ENCODE measurements at places on chromosomes 5 and 9. TPM values are rescaled to one million over a fixed set of nuclear protein-coding genes. Genes with fewer than 3 reads are reported as not detected.
A peak's percentile ranks its signal among the peaks of the same experiment; 100 is the strongest.

GPR151 gene
- polyA plus RNA-seq = not detected

WDR31 gene
- 3.1 TPM for polyA plus RNA-seq

GRCh38 chr9:81787747-81788632, 98.6 kb upstream of the TLE1 start:
- peaks cover 26% of the 10 kb centered on the region for H3K4me1 ChIP-seq
- H3K27me3 ChIP-seq = no peaks in the 10 kb centered on the region
- peak; percentile 94 for DNase-seq
- H3K36me3 ChIP-seq = no peaks in the 10 kb centered on the region
- peak overlapping the region; percentile 52 for H3K27ac ChIP-seq
- no peak overlapping the region for H3K4me3 ChIP-seq

DNA sequence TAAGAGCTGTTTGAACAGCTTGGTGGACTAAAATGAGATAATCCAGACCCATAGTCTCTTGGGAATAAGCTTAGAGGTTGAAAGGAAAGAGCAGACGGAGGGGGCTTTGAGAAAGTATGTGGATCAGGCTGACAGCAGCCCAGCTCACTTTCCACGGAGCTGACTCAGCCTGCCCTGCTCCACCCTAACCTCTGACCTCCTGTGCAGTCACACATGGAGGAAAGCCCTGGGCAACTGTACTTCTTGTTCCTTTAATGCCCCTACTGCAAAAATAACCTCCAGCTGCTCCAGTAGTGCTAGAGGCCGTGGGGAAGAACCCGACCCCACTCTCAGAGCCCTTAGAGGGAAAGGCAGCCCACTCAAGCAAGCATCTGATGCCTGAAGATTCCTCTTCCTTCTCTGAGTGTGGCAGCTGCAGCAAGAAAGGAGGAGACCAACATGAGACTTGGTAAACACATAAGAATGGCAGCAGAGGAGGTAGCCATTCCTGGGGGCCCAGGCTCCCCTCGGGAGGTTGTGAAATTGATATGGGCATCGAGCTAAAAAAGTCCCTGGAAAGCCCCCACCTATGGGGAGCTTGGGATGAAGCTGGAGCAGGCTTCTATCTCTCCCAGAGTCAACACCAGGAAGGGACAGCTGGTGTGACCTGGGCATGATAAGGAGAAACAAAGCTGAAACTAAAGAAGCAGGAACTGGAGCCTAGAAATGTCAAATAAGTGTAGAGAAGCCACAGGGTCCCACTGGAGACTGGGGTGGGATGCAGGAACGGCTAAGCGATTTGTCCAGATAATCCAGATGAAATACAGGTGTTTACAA, 204.3 kb downstream of the PIK3R1 start:
- H3K4me1 ChIP-seq = peaks cover 48% of the 10 kb centered on the region
- H3K36me3 ChIP-seq = no peaks in the 10 kb centered on the region
- 0 out of 2 replicates have a peak overlapping the region, but pooled peaks have one; percentile 11 for H3K27ac ChIP-seq
- no peak overlapping the region for H3K4me3 ChIP-seq

DNA sequence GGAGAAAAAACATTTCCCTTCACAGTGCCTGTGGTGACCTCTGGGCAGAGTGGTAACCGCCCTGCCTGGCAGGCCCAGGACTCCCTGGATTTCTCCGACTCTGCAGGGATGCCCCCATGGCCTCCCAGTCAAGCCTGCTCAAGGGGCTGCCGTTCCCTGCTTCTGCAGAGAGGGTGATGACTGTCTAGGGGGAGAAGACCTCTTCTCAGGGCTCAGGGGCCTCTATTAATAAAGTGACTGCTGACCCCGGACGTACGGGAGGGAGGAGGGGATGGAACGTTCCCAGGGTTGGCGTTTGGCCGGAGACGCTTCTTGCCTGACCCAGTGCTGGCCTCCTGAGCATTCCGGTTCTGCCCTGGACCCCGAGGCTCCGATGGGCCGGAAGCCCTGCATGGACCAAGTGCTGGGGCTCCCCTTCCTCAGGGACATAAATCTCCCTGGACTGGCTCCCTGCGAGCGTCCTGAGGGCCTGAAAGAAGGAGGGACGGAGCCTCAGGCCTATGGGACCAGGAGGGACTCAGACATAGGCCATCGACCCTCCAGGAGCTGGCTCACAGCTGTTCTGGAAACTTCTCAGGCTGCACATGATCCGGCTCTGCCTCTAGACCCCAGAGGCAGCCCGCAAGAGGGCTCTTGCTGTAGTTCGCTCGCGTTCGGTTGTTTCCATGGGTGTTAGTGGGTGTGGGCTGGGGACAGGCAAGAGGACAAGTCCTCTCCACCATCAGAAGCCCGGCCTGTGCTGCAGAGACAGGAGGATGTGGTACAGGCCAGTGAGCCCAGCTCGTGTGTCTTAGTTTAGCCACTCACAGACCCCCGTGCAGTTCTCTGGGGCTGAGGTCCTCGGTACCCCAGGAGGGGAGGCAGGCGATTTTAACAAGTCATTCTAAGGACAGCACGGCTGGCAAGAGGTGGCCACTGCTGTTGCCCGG, 8.1 kb upstream of the RNU6ATAC start:
- DNase-seq = no peak
- H3K4me3 ChIP-seq = no peak overlapping the region
- peaks cover 9% of the 10 kb centered on the region for H3K4me1 ChIP-seq

DNA sequence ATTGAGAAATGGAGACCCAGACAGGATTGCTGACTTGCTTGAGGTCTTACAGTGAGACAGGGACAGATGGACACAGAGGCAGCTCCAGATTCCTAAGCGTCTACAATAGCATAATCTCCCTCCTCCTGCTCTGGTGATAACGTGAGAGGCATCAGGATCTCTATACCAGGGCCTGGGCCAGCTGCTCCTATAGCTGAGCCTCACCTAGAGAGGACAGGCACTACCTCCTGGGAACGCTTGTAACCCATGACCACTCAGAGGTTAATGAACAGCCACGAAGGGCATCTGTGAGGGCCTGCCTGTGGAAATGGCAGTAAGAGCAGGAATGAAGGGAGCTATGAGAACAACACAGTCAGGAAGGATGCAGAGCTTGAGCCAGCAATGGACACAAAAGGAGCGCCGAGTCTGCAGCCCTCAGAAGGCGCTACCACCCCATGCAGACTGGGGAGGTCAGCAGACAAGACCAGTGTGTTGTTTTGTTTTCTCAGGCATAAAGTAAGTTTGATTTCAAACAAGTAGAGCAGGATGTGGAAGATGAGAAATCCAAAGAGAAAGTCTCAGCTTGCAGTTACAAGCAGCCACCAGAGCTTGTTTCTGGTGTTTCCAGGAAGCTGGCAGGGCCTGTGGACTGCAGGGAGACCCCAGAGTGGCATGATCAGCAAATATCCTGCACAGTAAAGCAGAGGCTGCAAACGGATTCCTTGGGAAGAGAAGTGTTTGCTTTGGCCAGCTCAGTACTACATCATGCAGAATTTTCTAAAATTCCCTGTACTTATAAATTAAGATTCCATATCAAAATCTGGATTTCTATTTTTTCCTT, 17.4 kb downstream of the ANKS6 start:
- no peaks in the 10 kb centered on the region for H3K27me3 ChIP-seq
- H3K4me1 ChIP-seq = no peaks in the 10 kb centered on the region
- H3K36me3 ChIP-seq = 0 out of 2 replicates have a peak, but pooled peaks cover 4% of the 10 kb centered on the region
- DNase-seq = no peak

DNA sequence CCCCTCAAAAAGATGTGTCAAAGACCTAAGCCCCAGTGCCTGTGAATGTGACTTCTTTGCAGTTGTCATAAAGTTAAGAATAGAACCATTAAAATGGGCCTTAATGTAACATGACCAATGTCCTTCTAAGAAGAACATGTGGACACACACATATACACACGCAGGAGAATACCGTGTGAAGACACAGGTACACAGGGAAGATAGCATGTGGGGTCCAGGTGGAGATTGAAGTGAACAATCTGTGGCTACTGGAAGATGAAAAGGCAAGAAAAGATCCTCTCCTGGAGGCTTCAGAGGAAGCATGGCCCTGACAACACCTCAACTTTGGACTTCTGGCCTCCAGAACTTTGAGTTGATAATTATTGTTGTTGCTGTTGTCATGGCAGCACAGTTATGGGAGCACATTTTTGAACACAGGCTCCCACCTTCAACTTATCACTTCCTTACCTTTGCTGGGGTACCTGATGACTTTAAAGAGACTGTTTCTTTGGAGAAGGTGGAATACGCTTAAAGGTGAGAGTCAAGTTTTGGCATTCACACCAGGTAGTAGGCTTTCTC, 123.5 kb upstream of the ADCY2 start:
- DNase-seq = no peak
- no peaks in the 10 kb centered on the region for H3K36me3 ChIP-seq
- 0 out of 2 replicates have a peak, but pooled peaks cover 3% of the 10 kb centered on the region for H3K27me3 ChIP-seq
- H3K4me1 ChIP-seq = no peaks in the 10 kb centered on the region
- H3K4me3 ChIP-seq = no peak overlapping the region

FCN2 gene
- polyA plus RNA-seq = not detected

DNA sequence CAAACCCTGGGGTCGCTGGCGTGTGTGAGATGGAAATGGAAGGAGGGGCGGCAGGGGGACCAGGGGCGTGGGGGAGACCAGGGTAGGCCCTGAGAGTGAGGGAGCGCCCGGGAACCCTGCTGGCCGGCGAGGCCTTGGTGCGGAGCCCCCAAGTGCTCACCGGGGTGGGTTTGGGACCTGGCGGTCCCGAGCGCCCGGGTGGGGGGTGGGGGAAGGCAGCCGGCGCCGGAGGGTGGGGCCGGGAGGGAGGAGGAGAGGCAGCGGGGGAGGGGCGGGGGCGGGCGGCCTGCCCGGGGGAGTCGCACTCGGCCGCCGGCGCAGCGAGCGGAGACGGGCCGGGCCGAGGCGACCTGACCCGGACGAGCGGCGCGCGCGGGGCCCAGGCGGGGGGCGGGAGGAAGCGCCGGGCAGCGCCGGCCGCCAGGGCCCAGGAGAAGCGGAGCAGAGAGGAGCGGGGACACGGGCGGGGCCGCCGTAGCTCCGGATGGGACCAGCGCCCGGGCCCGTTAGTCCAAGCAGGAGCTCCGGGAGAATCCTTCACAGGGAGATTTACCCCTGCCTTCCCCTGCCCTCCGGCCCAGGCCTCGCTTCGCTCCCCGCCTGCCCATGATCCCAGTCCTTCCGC, at the start of gene NPR2:
Gene NPR2, plus strand, starts transcription at position 295 of the 625 bp plus-strand sequence. CDS start 818 bp downstream, outside the sequence.
- no peaks in the 10 kb centered on the region for H3K36me3 ChIP-seq
- peak within 1 kb of the TSS; percentile 20 for H3K27ac ChIP-seq
- no peaks in the 10 kb centered on the region for H3K27me3 ChIP-seq
- peak; percentile 70 for DNase-seq
- peaks cover 46% of the 10 kb centered on the region for H3K4me1 ChIP-seq

RANBP3L gene
- not detected for polyA plus RNA-seq

DNA sequence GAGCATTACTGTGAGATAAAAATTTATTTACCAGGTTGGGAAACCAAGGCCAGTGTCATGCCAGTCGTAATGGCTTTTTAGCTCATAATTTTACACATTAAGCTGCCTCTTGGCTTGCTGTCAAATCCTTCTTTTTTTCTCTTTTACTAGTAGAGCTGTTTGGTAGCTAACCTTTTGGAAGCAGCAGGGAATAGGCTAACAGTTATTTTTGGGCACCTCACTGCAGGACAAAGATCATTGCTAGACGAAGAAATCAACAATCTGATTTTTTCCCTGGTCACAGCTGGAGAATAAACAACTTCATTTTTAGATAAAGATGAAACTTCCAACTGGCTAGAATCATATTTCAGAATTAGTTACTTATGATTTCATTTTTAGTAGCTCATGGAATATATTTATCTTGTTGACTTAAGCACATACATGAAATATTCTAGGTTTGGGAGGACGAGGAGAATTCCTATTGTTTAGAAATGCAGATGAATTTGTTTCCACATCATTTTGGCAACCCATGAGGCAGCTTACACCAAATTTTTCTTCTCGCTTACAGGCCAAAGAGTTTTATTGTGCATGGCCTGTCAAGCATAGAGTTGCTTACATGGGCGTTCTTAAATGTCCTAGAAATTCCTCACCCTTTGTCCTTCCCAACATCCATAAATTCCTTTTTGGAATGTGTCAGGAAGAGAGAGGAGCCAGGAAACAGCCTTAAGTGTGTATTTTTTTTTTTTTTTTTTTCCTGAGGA, 19.6 kb downstream of the TNC start:
- H3K4me3 ChIP-seq = no peak overlapping the region
- H3K4me1 ChIP-seq = peaks cover 15% of the 10 kb centered on the region
- no peak overlapping the region for H3K27ac ChIP-seq
- peaks cover 8% of the 10 kb centered on the region for H3K36me3 ChIP-seq
- H3K27me3 ChIP-seq = no peaks in the 10 kb centered on the region

- no peak overlapping the region for H3K4me3 ChIP-seq
- no peak for DNase-seq
- no peaks in the 10 kb centered on the region for H3K4me1 ChIP-seq
- no peaks in the 10 kb centered on the region for H3K36me3 ChIP-seq
Measured at GRCh38 chr5:7250611-7251010, 145.3 kb upstream of the ADCY2 start.

DNA sequence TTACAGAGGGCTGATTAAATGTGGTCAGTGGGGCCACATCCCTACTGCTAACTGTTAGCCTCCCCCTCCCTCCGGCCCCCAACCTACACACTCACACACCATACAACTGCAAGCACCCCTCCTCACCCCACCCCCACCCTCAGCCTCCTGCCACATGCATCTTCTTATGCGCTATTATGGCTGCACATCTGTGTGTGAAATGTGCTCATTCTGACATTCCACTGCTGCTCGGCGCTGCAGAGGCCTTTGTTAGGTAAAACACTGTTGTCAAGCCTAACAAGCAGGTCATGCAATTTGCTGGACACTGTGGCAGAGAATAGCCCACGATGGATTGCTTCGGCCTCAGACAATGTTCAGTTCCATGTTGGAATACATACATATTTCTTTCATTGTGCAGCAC, 173.6 kb downstream of the NR2F1-AS1 start:
- H3K36me3 ChIP-seq = no peaks in the 10 kb centered on the region
- no peak overlapping the region for H3K27ac ChIP-seq
- H3K4me3 ChIP-seq = no peak overlapping the region
- DNase-seq = no peak
- no peaks in the 10 kb centered on the region for H3K27me3 ChIP-seq
- H3K4me1 ChIP-seq = no peaks in the 10 kb centered on the region

- H3K36me3 ChIP-seq = no peaks in the 10 kb centered on the region
- no peak overlapping the region for H3K4me3 ChIP-seq
- H3K27me3 ChIP-seq = no peaks in the 10 kb centered on the region
- no peak overlapping the region for H3K27ac ChIP-seq
- no peaks in the 10 kb centered on the region for H3K4me1 ChIP-seq
Measured at GRCh38 chr9:87095951-87096350, 148.6 kb upstream of the GAS1 start.

DNA sequence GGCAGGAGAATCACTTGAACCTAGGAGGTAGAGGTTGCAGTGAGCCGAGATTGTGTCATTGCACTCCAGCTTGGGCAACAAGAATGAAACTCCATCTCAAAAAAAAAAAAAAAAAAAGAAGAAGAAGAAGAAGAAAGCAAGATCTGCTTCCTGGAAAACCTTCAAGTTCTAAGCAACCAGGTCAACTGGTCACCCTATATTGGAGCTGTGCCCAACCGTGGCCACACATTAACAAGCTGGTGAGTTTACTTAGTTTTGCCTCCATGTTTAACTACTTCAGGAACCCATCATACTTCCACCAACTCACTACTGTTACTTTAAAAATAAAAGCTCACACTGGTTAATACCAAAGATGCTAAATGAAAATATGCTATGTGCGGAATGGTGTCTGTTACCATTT, 12.3 kb upstream of the SKP1 start:
- no peaks in the 10 kb centered on the region for H3K36me3 ChIP-seq
- DNase-seq = no peak
- no peak overlapping the region for H3K27ac ChIP-seq
